Activated CD4-positive, alpha-beta memory T cell treated with anti-CD3 and anti-CD28 coated beads, Interleukin-2, amount 10 ng/mL, durations not matched to agents 7 days and 5 days (primary cell): ENCODE measurements at places on chromosomes 3 and 15. TPM values are rescaled to one million over a fixed set of nuclear protein-coding genes. Genes with fewer than 3 reads are reported as not detected.

GRCh38 chr3:14386254-14386653, 16.2 kb upstream of the SLC6A6 start:
- no peak overlapping the region for H3K27ac ChIP-seq
- peaks cover 28% of the 10 kb centered on the region for H3K27me3 ChIP-seq
- H3K4me1 ChIP-seq, result peaks cover 1% of the 10 kb centered on the region

DNA sequence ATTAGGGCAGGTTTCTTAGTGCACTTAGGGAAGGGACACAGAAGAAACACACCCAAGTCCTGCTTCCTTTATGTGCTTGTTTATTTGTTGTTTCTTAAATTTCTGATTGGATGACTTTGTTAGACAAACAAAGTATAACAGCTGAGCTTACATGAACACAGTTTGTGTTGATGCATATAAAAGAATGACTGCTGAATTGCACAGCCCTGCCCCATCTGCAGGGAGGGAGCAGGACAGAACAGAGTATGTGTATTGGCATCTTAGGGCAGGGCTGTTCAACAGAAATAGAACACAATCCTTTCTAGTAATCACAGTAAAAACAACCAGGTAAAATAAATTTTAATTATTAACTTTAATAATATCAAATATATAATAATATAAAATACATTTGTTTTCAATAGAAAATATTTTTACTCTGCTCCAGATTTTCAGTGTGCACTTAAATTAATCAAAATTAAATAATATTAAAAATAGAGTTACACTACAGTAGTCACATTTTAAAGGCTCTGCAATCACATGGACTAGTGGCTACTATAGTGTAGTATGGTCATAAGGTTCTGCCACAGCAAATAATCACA, 198.4 kb downstream of the ZNF621 start:
- peaks cover 6% of the 10 kb centered on the region for H3K27me3 ChIP-seq
- H3K36me3 ChIP-seq, result no peaks in the 10 kb centered on the region
- no peak overlapping the region for H3K4me3 ChIP-seq
- no peak overlapping the region for H3K27ac ChIP-seq
- H3K4me1 ChIP-seq, result no peaks in the 10 kb centered on the region

DNA sequence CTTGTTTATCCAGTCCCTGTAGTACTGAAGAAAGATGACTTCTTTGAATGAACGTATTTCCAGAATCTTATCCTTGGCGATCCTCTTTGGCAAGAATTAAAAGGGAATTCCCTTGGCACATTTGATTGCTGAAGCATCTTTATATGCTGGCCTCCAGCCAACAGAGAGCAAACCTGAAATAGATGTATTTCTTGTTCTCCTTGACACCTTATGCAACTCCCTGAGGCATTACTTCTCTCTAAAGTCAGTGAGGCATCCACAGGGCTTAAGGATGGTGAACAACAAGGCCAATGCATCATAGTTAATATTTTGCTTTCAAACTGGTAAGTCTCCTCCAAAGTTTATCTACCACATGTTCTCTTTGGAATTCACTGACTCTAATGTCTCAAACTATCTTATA, 450.9 kb upstream of the THRB start:
- no peaks in the 10 kb centered on the region for H3K36me3 ChIP-seq
- H3K27me3 ChIP-seq, result no peaks in the 10 kb centered on the region
- H3K4me1 ChIP-seq, result no peaks in the 10 kb centered on the region
- no peak for DNase-seq
- H3K4me3 ChIP-seq, result no peak overlapping the region
- H3K27ac ChIP-seq, result no peak overlapping the region

DNA sequence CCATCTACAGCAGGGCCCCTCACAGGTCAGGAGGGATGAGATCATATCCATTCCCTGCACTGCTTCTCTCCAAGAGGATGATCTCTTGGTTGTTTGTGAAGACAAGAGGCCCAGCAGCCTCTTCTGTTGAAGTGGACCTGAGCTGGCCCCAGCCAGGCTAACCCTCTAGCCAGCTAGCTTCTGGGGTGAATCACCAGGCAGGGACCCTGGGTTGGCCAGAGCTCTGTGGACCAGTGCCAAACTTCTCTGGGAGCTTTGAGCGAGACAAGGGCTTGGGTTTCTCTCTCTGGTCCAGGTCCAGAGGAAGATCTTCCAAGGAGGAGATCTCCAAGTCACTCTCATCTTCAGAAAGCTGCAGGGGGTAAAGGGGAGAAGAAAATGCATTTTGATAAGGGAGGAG, 52.7 kb downstream of the CLDN18 start:
- no peak overlapping the region for H3K4me3 ChIP-seq
- peaks cover 21% of the 10 kb centered on the region for H3K4me1 ChIP-seq
- DNase-seq, result no peak
- no peaks in the 10 kb centered on the region for H3K36me3 ChIP-seq

Gene COL6A6
- total RNA-seq, result not detected
